GM13977 (cell line): ENCODE measurements at places on chromosomes 12 and 14.

- DNase-seq, result no peak
Measured at GRCh38 chr12:41014643-41015020, 173.5 kb upstream of the PDZRN4 start.

DNA sequence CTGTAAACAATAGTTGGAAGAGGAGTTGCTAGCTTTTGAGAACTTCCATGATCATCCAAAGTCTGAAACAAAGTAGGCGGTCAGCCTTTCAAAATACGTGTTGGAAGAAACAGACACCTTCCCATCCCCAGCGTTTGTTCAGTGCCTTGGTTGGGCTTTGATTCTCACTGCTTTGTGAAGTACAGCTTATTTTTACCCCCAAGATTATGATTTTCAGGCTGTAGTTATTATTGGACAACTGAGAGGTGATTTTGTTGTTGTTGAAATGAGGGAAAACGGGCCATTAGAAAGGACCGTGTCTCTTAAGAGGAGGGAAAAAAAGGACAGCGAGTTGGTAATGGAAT lies 921 bp upstream of the CEP83 start:
- DNase-seq, result no peak

DNA sequence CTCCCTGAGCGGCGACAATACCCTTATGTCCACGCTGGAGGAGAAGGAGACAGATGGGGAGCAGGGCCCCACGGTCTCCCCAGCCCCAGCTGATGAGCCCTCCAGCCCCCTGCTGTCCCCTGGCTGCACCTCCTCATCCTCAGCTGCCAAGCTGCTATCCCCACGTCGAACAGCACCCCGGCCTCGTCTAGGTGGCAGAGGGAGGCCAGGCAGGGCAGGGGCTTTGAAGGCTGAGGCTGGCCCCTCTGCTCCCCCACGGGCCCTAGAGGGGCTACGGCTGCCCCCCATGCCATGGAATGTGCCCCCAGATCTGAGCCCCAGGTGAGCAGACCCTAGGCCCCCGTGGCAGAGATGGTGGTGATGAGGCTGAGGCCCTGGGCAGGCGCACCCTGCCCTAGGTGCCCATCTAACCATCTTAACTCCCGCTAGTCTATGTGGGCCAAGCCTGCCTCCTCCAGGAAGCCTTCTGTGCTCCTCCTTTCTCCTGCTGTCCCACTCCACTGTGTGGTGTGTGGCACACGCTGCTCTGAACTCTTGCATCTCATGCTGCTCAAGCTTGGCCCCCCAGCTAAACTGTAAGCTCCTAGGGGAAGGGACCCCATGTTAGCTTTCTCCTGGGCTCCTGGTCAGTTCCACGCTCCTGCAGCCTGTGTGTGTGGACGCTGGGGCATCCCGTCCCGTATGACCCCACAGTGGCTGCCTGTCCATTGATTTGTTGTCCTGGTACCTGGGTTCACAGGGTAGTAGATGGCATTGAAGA lies 12.1 kb downstream of the MCRS1 start:
- DNase-seq, result no peak

GRCh38 chr12:107441665-107442300 lies 243.8 kb upstream of the PWP1 start:
- DNase-seq, result no peak

DNA sequence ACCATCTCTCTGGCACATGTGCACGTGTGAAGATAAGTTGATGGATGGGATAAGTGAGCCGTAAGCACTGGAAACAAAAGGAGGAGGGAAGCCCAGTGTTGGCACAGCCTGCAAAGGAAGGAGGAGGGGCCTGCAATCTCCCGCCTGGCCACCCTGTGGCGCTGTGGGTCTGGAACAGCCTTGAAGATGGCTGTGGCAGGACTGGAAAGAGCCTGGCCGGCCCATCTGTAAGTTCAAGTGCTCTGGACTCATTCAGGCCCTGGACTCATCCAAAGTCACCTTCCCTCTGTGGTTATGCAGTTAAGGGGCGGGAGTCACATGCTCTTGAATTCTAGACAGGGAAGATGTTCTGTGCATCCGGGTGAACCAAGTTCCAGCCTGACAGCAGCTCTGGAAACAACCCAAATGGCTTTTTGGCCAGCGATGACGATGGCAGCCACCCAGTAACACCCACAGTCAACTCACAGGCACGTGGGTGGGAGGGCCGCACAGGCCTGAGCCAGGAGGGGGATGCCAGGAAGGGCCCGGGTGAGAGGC lies 50.4 kb downstream of the CHGA start:
- DNase-seq, result no peak
